CMK (cell line): ENCODE measurements at places on chromosomes 1 and 21.

GRCh38 chr21:34511181-34511580, 829 bp downstream of the KCNE1 start:
- DNase-seq = no peak

DNA sequence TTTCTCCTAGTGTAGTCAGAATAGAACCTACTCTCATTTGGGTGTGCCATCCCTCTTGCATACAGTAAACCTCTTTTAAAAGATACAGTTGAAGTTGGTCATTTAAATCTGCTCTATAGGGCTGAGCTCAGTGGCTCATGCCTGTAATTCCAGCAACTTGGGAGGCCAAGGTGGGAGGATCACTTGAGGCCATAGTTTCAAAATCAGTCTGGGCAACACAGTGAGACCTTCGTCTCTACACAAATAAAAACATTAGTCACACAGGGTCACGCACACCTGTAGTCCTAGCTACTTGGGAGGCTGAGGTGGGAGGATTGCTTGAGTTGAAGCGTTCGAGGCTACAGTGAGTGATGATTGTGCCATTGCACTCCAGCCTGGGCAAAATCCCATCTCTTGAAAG, 183.8 kb downstream of the LHX8 start:
- no peak for DNase-seq

DNA sequence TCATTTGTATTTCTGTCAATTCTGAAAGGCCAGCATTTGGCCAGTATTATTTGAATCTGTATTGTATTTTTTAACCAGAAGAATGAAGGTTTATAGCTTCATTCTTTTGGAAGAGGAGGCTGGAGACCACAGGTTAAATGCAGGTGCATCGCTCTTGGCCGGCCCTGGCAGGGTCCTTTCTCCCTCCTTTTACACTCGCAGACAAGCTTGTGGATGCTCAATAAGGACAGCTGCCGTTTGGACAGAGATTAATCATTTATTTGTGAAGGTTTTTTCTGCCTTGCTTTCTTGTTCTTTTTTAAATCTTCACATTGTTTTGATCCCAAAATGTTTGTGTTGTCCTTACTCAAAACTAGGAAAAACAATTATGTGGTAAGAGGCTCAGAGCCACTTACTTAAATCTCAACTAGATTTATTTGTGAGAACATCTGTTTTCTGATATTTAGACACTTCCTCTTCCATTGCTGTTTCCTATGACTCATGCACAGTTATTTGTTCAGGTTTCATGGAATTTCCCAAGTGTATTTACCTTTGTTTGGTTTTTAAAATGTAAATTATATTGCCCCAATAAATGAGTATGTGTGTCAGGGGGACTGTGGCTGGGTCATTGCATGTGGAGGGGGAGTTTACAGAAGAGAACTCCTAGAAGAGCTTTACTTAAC, 46.7 kb upstream of the LAMC2 start:
- no peak for DNase-seq

GRCh38 chr1:81670286-81670685, 130.4 kb upstream of the ADGRL2 start:
- DNase-seq = no peak

GRCh38 chr1:60145771-60146170, 72.2 kb upstream of the C1orf87 start:
- DNase-seq = no peak

DNA sequence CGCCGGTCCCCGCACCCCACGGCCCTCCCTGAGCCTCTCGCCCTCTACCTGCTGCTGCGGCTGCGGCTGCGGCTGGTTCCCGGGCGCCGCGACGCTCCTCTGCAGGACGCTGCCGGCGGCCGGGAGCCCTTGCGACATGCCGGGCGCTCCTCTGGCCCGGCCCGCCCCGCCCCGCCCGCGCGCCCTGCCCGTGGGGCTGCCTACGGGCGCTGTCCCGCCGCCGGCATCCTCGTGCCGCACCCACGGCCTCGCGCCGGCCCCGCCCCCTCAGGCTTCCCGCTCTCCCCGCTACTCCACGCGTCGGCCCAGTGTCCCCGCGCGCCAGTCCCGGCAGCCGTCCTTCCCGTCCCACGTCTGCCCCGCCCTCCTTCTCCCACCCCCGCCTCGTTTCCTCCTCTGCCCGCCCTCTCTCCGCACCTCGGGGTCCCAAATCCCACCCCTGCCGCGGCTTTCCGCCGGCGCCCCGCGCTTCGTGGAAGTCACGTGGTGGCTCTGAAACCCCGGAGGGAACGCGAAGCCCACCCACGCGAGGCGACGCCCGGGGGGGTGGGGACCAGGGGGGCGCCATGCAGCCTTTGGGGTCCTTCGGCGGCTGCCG, at the start of gene BATF3:
Gene BATF3, minus strand, starts transcription at position 216 of the 598 bp plus-strand sequence. Its CDS starts 78 bp downstream, at position 138.
- DNase-seq = no peak

DNA sequence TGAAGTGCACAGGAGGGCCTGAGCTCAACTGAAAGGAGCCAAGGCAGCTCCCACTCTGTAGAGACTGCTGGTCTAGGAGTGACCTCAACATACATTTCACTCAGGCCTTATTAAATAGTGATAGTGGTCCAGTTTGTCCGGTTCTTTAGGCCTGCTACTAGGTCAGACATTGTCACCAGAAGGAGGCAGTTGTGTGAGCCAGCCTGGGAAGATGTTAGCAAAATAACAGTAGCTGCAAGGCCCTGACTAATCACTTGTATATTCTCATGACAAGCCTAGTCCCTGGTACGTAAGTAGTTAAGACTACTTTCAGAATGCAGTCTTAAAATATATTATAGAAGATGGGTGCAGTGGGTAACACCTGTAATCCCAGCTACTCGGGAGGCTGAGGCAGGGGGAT, 264.0 kb upstream of the CAMK1G start:
- DNase-seq = no peak

- no peak for DNase-seq
Observed at GRCh38 chr1:170836141-170836540, 99.2 kb upstream of the MROH9 start.

GRCh38 chr1:4650481-4650880, 3.9 kb upstream of the AJAP1 start:
- no peak for DNase-seq

- no peak for DNase-seq
Observed at GRCh38 chr1:11654137-11654938, at the start of the genes FBXO2 and FBXO44. FBXO2 (minus strand) TSS chr1:11654429; CDS start chr1:11654340, 89 bp downstream. FBXO44 (plus strand) TSS chr1:11654877; CDS start chr1:11655836, 959 bp downstream.

DNA sequence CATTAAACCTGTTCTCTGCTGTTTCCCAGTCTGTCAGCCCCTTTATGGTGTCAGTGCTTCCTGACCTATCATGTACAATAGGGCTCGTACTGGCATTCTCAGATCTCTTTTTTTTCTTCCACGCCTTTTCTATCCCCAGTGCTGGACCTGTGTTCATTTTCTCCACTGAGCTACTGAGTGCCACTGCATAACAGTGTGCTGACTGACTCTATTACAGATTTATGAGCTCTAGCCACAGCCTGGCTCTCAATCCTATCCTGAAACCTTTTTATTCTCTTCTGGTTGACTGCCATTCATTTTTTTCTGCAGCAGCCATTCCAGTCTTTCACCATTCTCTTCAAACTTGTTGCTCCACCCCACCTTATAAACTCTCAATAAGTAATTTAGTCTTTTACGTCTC, 59.6 kb upstream of the MACF1 start:
- DNase-seq = no peak

GRCh38 chr1:175580841-175581240, 162.6 kb downstream of the TNR start:
- no peak for DNase-seq

- DNase-seq = no peak
Observed at GRCh38 chr1:31617916-31618746, 642 bp downstream of the HCRTR1 start.

DNA sequence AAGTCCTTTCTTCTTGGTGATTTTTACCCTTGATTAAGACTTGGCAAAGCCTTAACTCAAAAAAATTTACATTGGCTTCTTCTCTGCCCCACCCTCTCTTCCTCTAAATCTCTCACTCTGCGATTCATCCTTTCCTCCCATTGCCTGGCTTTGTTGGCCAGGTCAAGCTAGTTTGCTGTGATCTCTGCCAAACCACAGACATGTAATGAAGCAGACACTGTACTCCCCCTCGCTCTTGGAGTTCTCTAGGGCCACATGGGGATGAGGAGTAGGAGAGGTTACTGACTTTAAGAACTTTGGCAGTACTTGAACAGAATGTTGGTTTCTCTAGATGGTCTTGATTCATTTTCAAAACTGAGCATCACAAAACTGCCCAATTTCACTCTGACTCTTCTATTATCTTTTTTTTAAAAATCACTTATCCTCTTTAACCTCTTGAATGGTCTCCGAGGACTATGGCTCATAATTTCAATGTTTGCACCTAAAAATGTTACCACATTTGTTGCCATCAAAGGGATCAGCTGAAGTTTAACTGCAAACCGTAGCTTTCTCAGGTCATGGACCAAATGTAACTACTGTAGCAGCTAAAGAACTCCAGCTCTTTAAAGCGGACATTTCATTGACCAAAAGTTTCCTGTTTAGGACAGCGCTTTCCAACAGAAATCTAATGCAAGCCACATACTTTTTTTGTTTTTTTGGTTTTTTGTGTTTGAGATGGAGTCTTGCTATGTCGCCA, 62.7 kb upstream of the IPO9 start:
- DNase-seq = no peak

DNA sequence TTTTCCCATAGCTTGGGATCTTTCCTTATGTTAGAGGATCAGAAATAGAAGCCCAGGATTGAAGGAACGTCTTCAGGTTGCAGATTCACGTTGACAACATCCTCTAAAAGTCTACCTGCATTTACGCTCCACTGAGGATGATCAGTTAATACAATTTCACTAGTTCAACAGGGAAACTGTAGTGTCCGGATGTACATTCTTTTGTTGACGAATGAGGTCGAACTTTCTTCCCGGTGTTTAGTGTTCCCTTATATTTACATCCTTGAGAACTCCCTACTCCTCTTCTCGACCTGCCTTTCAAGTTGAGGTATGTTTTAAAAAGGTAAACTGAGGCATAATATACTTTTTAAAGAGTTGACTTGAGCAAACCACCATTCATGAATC, 74.8 kb downstream of the SIK1 start:
- no peak for DNase-seq

GRCh38 chr1:36284061-36284460, 22.1 kb upstream of the SH3D21 start:
- no peak for DNase-seq

DNA sequence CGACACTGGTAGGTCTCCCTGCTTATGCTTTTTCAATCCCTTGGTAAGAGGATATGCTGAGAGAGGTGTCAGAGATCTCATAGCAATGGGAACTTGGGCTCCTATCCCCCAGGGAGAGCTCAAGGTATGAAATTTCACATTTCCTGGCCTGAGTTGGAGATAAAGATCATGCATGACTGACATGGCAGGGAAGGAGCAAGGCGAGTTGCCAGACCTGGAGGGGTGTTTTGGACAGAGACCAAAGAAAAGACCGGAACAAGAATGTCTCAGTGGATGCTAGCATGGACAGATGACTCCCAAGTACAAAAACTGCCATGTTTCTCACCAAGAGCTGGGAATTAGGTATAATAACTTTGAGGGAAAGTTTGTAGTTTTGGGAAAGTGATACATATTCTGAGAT, 334.1 kb upstream of the B3GALT2 start:
- DNase-seq = no peak

GRCh38 chr1:78712467-78713051, 62.9 kb downstream of the IFI44 start:
- DNase-seq = no peak

- DNase-seq = no peak
Observed at GRCh38 chr1:38098101-38098847, 51.7 kb upstream of the POU3F1 start.

DNA sequence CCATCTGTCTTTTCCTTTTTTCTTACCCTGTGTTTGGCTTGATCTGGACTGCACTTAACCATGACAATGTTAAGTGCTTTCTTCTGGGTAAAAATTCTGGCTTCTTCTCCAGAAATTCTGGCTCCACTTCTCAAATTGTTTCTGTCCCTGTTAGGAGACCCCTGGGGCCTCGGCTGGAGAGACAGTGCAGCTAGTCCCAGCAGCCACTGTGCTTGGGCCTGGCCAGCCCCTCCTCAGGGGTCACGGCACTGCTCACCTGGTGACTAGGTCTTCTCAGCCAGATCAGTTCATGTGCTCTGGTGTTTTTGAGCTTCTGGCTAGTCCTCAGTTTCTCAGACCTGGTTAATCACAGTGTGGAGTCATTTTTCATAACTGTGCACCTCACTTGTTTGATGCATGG, 72.4 kb downstream of the ADARB1 start:
- no peak for DNase-seq

DNA sequence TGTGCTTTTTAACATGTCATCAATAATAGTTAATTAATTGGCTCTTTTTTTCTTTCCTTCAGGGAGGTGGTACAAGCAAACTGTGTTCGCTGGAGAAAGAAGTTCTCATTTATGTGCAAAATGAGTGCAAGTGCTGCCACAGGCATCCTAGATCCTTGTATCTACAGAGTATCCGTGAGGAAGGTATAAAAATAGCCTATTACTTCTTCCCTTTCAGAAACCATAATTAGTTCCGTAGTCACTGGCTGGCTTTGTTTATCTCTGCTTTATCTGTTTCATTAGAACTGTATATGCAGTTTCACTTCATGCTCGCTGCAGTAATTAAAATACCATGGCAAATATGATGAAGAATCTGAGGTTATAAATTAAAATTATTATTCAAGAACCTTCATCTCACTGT, 40.6 kb downstream of the EEIG2 start:
- no peak for DNase-seq

- no peak for DNase-seq
Observed at GRCh38 chr1:202227997-202228401, 34.4 kb downstream of the LGR6 start.

DNA sequence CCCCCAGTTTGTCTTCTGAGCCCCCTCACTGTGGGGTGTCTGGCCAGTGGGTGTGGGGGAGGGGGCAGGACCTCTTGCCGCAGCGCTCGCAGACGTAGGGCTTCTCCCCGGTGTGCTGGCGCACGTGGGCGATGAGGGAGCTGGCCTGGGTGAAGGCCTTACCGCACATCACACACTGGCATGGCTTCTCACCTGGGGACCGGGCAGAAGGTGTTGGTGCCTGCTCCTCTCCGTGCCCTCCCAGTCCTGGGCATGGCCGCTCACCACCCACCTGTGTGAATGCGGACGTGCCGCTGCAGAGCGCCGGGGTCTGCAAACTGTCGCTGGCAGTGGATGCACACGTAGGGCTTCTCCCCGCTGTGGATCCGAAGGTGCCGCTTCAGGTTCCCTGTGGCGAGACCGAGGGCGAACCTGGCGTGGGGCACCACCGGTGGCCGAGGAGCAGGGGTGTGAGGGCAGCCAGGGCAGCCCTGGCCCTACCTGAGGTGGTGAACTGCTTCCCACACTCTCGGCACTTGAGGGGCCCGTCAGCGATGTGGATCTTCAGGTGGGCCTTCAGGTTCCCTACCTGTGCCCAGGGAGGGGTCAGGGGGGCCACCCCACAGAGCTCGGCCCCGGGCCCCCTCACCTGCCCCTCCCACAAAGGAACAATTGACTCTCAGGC, 32.4 kb downstream of the ZBTB17 start:
- no peak for DNase-seq

GRCh38 chr1:210608767-210609166, 280.1 kb downstream of the HHAT start:
- no peak for DNase-seq

GRCh38 chr1:42935971-42936308, 22.7 kb downstream of the SLC2A1 start:
- DNase-seq = no peak

GRCh38 chr1:160428655-160429054, 28.3 kb downstream of the VANGL2 start:
- peak; percentile 20 for DNase-seq
